ENCODE measurements at places on chromosomes 3 and 15.

- no peak for DNase-seq
Observed at GRCh38 chr15:57614241-57614640, 22.5 kb downstream of the MYZAP start.

DNA sequence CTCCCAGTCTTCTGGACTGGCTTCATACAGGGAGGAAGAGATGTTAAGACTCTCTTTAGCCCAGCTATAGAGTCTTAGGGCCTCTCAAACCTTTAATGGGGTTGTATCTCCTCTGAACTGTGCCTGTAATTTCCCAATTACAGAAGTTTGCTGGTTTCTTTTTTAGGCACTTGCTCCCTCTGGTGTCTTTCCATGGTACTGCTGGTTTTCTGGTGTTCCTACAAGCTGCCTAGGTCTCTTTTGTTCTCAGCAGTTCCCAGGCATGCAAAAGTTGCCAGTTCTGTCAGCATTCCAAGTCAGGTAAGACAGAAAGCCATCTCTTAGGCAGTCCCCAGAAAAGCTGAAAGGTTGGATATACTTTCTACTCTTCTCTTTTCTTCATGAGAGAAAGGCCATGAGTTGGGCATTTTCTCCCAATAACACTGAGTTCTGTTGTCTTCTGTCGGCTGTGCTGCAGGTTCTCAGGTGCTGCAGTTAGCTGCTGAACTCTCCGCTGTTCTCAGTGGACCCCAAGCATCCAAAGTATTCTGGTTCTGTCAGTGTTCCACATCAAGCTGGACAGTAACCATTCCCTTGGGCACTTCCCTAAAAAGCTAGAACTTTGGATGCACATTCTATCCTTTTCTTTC is 54.4 kb upstream of the EHHADH start:
- DNase-seq, result peak; percentile 31

DNA sequence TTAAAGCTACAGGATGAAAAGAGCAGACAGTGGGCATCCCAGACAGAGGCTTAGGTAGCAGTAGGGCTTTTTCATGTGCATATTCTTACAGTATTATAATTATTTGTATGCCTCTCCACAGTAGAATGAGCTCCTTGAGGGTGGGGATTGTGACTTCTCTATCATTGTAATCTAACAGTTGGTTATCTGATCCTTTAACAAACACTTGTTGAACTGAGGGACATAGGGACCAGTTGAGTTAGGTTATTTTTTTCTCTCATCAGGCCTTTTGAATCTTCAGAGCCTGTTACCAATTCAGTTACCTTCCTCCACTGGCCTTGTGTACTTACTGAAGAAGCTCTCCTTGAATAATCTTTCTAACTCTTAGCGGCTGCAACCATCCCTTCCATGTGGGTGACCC is 1.2 kb downstream of the LSM3 start:
- no peak for DNase-seq

DNA sequence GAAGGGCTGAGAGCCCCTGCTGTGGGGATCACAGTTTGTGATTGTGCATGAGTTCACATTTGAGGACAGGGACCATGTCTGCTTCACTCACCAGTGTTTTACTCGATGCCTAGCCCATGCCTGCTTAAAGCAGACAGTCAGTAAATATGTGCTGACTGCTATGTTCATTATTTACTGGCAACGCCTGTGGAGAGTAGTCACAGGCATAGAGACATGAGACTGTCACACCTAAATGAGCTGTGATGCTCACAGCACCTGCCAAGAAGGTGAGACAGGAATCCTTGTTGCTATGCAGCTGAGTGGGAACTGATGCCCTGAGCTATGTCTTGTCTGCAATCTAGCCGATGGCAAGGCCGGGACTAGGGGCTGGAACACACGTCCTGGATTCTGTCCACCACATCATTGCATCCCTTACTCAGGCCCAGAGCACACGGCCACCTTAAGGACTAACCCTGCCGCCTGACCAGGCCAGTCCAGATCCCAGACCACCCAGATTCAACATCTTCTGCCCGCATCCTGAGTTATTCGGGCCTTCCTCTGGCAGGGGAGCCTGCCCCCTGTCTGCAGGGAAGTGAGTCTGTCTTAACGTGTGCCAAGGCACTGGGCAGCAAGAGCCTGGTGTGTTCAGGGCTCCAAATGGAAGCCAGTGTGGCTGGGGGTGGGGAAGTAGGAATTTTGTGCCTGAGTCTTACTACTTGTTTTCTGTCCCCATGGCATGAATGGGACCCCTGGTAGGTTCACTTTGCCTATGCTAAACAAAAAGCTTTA is 44.8 kb downstream of the FGD5 start:
- no peak for DNase-seq

- DNase-seq, result peak; percentile 65
Observed at GRCh38 chr3:22632536-22632935, 570.6 kb upstream of the UBE2E2 start.
